Endodermal cell (in vitro differentiated cells): ENCODE measurements at places on chromosomes 11 and 22. TPM values are rescaled to one million over a fixed set of nuclear protein-coding genes. Genes with fewer than 3 reads are reported as not detected.
A peak's percentile ranks its signal among the peaks of the same experiment; 100 is the strongest.

The MAPK8IP2 gene
- total RNA-seq = 1.4 and 1.6 TPM in 2 replicates

The HORMAD2 gene
- 0.55 TPM in 1 of 2 replicates, not detected in the other for total RNA-seq

DNA sequence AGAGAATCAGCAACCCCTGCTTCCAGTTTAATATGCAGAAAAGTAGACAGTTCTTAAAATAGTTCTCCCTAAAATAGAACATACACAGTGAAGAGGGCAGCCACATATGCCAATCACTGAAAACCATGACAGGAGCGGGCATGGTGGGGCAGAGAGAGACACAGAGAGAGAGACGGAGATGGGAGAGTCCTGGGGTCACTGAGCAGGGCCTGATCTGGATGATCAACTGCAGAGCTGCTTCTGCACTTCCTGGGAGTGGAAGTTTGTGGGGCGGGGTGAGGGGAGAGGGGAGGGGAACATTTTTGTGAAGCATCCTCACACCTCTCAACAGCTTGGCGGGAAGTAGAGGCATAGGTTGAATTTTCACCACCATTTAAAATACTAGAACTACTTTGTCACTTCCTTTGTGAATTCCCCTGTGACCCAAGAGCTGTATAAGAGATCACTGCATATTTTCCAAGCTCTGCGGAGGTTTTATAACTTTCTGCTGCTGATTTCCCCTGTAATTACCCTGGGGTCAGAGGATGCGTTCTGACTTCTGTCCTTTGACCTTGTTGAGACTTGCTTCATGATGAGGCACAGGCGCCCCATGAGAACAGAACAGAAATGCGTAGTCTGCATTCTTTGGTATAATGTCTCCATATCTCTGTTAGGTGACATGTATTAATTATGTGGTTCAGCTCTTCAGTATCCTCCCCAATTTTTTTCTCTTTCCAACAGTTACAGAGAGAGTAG lies 419.4 kb downstream of the BRD1 start:
- H3K4me1 ChIP-seq = no peaks in the 10 kb centered on the region
- no peak overlapping the region for H3K27ac ChIP-seq
- H3K4me3 ChIP-seq = no peak overlapping the region
- no peaks in the 10 kb centered on the region for H3K36me3 ChIP-seq
- peak; percentile 7 for DNase-seq
- no peaks in the 10 kb centered on the region for H3K27me3 ChIP-seq

GRCh38 chr11:35139722-35140282 lies 831 bp downstream of the CD44 start:
- H3K27ac ChIP-seq = no peak overlapping the region
- peaks cover 91% of the 10 kb centered on the region for H3K27me3 ChIP-seq
- H3K4me1 ChIP-seq = peaks cover 5% of the 10 kb centered on the region
- H3K4me3 ChIP-seq = peak overlapping the region; percentile 79
- no peaks in the 10 kb centered on the region for H3K36me3 ChIP-seq

- no peaks in the 10 kb centered on the region for H3K27me3 ChIP-seq
- no peaks in the 10 kb centered on the region for H3K36me3 ChIP-seq
- H3K4me1 ChIP-seq = no peaks in the 10 kb centered on the region
- H3K4me3 ChIP-seq = no peak overlapping the region
Observed at GRCh38 chr11:118001494-118001971, 15.3 kb downstream of the IL10RA start.

DNA sequence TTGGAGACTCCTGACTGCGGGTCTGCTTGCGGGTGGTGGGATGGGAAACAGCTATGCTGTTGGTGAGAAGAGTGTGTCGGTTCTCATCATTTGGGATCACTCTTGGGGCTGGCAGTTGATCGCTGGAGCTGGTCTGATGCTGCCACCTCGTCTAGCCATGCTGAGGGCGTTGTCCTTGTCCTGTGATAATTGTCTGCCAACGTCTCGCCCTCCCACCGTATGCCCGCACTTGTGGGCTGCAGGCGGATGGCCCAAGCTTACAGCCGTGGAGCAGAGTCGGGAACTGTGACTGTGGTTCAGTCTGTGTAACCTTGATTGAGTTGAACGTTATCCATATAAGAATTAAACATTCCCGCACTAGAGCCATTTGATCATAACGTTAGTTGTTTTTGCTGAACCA lies 204.4 kb downstream of the TBC1D22A start:
- no peak overlapping the region for H3K27ac ChIP-seq
- no peaks in the 10 kb centered on the region for H3K27me3 ChIP-seq
- DNase-seq = no peak
- no peak overlapping the region for H3K4me3 ChIP-seq
